T-helper 2 cell (primary cell): ENCODE measurements at places on chromosomes 16 and 17.

DNA sequence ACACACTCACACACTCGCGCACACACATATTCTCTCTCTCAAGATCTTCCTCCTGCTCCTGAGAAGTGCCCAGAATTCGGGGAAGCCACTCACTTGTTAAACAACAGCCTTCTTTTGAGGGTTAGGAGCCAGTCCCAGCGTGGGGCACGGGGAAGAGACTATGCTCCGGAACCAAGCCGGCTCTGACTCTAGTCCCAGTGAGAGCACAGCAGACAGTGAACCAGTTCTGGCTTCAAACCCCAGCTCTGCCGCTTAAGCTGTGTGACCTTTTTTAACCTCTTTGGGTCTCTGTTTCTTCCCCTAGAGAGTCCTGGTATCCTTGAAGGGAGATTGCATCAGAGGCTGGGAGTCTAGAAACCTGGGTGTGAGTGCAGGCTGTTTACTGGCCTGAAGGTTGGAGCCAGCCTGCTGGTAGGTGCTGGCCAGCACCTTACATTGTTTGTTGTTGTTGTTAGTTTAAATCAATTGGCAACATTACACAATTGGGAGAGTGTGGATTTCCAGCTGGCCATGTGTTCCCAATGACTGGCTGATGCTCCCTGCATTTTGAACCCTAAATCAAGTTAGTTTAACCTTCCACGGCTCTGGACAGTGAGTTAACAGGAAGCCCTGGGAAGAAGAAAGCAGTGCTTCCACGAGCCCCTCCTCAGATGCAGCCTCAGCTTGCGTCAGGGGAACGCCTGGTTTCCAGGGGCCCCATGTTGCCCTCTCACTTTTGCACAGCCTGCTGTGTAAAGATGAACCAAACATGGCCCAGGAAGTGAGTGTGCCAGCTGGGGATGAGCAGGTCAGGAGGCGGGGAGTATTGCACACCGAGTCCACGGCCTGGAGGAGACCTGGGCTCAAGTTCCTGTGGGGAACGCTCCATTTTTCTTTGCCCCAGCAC is 71.5 kb downstream of the GAS7 start:
- DNase-seq = no peak

- DNase-seq = no peak
These were observed 93.4 kb upstream of the TMEM132E start for GRCh38 chr17:34485999-34486398.

GRCh38 chr17:2449486-2449885 is 48.6 kb upstream of the MNT start:
- no peak for DNase-seq

GRCh38 chr17:28726627-28727491 is 826 bp upstream of the TLCD1 start:
- DNase-seq = peak; percentile 84

DNA sequence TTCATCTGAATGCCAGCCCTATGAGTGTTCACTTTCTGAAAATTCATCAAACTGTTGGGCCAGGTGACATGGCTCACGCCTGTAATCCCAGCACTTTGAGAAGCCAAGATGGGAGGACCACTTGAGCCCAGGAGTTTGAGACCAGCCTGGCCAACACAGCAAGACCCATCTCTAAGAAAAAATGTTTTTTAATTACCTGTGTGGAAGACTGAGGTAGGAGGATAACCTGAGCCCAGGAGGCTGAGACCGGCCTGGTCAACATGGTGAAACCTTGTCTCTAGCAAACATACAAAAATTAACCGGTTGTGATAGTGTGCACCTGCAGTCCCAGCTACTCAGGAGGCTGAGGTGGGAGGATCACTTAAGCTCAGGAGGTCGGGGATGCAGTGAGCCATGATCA is 10.3 kb downstream of the MYH11 start:
- no peak for DNase-seq

DNA sequence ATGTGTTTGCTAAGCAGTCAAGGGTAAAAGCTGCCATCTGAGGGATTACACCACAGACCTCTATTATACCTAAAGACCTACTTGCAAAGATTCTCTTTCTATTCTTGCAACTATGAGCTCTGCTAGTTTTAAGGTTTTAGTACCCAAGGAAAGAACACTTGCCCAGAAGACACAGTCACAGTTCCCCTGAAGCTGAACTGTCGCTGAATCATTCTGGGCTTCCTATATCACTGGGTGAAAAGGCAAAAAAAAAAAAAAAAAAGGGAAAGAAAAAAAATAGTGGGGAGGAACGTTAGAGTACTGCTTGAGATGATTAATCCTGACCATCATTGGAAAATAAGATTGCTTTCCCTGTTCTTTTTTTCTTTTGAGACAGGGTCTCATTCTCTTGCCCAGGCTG is 37.9 kb downstream of the LYRM1 start:
- no peak for DNase-seq

DNA sequence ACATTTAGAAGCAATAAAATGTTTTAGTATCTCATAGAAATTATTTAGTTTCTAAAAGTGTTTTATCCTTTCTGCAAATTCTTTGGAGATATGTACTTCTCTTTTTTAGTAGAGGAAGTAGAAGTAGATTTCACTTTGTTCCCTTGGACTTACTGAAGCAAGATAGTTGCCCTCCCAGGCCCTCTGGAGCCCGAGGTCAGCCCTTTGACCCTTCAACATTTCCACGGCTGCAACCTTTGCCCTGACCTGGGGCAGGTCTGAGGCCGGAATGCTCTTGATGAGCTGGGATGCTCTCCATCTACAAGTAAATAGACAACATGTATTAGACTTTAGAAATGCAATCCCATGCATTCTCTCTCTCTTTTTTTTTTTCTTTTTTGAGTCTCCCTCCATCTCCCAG is 167.5 kb downstream of the CDK5R1 start:
- DNase-seq = no peak

GRCh38 chr16:19375561-19376158 is 42.0 kb upstream of the TMC5 start:
- no peak for DNase-seq

GRCh38 chr17:63361182-63361581 is 84.9 kb downstream of the CYB561 start:
- no peak for DNase-seq

DNA sequence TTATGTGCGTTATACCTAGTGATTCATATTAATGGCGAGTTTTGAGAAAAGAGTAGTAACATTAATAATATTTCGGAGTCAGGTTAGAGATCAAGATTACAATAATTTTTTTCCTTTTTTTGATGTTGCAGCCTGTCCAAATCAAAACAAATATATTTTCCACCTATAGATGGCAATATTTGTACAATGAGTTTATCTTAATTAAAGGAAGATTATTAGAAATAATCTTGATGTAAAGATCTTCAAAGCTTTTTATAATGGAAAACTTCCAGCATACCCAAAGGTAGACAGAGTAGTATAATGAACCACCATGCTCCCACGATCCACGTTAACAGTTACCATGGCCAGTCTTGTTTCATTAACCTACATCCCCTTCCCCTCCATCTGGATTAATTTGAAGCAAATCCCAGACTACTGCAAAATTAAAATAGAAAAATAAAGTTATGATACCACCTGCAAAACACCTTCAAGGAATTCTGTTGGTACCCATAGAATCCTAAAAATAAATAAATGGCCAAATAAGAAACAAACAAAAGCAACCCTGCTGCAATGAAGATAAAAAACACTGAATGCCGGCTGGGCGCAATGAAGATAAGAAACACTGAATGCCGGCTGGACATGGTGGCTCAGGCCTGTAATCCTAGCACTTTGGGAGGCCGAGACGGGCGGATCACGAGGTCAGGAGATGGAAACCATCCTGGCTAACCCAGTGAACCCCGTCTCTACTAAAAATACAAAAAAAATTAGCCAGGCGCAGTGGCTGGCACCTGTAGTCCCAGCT is 46.5 kb upstream of the GINS3 start:
- DNase-seq = no peak

GRCh38 chr17:57970710-57971109 is 15.5 kb upstream of the CUEDC1 start:
- DNase-seq = no peak

DNA sequence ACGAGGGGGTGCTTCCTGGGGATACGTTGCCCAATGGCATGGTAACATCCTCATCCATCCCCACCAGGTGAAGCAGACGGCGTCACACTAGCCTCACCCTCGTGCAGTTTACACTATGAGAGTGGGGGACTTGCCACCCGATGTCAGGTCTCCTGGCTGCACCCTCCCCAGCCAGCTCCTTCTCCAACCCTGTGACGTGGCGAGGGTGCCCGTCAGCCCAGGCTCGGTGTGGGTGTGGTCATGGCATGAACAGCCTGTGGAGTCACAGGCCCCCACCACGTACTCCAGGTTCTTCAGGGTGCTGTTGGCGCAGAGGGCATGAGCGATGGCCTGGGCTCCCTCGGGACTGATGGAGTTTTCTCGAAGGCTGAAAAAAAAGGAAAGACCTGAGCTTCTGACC is 28.3 kb downstream of the NLRC3 start:
- no peak for DNase-seq

DNA sequence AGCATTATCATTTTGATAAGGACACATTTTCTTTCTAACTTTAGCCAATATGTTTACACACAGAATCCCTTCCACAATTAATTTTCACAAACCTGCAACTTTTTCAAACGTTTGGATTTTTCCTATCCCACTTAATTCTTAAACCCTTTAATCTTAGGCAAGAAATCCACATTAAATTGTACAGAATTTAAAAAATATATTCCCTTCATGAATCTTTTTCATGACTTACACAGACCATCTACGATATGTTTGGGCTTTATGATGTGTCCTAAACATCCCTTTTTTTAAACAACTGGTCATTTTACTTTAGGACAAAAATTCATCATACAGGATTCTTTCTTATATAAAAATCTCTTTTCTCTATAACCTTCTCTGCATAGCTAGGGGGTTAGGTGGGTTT is 241.5 kb upstream of the CNTNAP4 start:
- DNase-seq = no peak

GRCh38 chr16:1532771-1533170 is 695 bp upstream of the TMEM204 start:
- DNase-seq = no peak

DNA sequence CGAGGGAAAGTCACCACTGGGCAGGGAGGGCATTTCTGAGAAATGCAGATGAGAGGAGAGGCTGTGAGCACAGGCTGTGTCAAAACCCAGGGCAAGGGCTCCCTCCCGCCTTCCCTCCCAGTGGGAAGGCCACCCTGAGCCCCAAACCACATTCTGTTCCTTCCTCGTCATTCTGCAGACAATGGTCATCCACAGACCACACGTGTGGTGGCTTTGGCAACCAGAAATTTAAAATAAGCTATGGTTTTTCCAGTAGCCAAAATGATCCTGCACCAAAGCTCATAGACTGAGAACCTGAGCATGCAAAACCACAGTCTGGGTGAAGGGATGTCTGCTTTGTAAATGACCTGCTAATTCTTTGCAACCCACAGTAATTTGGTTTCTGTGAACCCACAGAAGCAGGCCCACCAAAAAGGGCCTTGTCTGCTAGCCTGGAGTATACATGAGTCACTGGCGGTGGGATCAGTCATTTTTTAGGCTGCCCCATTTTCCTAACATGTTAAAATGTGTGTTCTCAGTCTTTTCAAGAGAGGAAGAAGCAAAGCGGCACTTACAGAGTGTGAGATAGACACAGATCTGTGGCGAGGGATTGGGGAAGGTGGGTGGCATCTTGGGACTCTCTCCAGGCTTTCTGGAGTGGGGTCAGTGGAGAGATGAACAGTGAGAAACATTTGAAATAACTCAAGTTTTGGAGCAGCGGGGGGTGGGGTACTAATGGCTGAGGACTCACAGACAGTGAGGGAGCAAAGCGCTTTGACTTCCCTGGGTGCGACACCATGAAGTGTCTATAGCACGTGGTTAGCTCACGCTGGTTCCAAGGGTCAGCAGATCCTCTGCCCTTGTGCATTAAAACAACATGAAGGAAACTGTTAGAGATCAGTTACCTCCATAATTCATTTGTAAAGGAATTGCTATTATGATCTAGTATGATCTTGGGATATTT is 20.5 kb downstream of the GRB7 start:
- no peak for DNase-seq

DNA sequence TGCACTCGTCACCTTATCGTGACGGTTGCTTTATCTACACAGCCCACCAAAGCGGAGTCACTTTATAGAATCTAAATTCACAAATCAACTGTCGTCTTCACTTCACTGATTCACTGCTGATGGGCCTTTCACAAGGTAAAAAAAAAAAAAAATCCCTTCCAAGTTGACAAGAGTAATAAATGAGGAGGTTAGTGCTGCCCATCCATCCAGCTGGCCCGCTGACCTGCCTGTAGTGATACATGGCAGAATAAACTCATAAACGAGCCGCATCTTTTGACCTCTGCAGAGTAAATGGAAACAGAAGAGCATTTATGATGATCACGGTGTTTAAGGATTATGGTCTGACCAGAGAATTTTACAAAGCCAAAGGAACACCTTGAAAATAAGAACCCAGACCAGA is 227.3 kb upstream of the IRX5 start:
- no peak for DNase-seq

DNA sequence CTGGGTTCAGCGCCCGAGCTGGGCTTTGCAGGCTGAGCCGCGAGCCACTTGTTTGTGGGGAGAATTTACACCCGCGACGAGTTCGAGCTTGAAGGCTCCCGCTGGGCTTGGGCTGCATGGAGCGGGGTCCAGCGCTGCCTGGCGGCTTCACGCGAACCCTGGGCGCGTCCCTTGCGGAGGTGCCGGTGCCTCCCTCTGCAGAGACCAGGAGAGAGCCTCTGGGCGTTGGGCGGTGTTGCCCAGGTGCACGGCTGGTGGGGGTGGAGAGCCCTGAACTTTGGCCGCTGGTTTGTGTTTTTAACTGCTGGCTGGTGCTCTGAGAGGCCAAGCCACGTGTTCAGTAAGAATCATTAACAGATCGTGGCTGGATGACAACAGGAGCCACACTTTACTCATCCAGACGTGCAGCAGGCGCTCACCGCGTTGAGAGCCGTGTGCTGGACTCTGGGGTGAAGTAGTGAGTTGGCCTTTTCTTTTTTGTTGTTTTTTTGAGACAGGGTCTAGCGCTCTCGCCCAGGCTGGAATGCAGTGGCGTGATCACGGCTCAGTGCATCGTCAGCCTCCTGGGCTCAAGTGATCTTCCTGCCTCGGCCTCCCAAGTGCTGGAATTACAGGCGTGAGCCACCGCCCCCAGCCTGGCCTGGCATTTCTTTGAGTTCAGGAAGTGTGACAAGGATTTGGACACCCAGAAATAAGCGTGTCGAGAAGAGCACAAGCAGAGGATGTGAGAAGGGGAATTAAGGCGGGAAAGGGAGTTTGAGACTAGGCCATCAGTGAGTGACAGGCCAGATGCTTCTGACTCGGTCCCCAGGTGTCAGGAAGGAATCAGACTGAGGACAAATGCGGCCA is 827 bp downstream of the CDK10 start:
- no peak for DNase-seq

GRCh38 chr17:78163881-78164747 is 4.3 kb upstream of the SYNGR2 start:
- no peak for DNase-seq

GRCh38 chr16:58814348-58814801 is 80.3 kb upstream of the GOT2 start:
- DNase-seq = no peak
